ENCODE measurements at places on chromosomes 5 and 9.

- no peak for DNase-seq
Observed at GRCh38 chr9:83526211-83526610, 12.0 kb downstream of the FRMD3 start.

- no peak for DNase-seq
Observed at GRCh38 chr5:88269222-88269771, 652 bp upstream of the TMEM161B start.

GRCh38 chr5:123605822-123606221, 93.8 kb downstream of the CSNK1G3 start:
- DNase-seq = no peak

DNA sequence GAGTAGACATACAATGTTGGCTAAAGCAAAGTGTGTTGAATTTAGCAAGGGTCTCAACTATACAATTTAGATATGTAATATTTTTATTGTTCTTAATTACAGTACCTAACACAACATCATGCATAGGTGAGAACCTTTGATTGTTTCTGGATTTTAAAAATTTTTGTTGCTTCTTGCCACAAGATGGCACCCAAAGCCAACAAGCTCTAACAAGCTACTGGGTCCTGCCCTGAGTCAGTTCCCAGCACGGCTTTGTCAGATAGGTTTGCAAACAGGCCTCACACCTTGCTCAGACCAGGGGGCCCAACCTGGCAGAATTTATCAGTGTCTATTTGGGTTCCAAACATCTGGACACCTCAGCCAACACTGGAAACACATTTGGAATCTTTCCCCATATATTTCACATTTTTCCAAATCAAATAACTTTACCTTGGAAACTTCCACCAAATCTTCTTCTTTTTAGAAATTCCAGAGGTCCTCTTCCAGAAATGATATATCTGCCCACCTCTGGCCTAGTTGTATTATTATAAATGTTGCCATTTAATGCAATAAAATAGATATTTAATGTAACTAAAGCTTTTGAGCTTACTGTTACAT, 49.5 kb upstream of the EGFLAM start:
- DNase-seq = peak; percentile 2

DNA sequence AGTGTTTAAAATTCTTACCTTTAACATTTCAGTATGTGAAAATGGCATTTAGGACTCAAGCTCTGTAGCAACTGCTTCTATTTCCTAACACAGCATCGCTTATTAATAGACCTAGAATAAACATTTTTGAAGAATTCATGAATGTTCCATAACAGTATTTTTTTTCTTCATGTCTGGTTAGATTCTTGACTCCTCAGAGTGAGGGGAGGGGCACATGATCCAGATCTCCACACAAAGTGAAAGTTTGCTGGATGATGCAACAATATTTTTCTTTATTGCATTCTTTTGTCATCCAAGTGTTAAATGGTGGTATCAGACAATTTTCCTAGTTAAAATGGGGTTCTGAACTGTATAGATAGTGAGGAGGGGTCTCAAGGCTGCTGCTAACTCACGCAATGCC, 130.8 kb upstream of the MAN2A1 start:
- no peak for DNase-seq

All from nucleus accumbens (tissue), 56 donors.